ENCODE measurements at places on chromosomes 3 and 15.

- no peak for DNase-seq
Measured at GRCh38 chr3:198017090-198017489, 57.1 kb downstream of the LMLN start.

GRCh38 chr15:100060276-100060926, 281.4 kb downstream of the ADAMTS17 start:
- no peak for DNase-seq

- DNase-seq, result no peak
Measured at GRCh38 chr15:100688549-100689120, 86.2 kb downstream of the ASB7 start.

DNA sequence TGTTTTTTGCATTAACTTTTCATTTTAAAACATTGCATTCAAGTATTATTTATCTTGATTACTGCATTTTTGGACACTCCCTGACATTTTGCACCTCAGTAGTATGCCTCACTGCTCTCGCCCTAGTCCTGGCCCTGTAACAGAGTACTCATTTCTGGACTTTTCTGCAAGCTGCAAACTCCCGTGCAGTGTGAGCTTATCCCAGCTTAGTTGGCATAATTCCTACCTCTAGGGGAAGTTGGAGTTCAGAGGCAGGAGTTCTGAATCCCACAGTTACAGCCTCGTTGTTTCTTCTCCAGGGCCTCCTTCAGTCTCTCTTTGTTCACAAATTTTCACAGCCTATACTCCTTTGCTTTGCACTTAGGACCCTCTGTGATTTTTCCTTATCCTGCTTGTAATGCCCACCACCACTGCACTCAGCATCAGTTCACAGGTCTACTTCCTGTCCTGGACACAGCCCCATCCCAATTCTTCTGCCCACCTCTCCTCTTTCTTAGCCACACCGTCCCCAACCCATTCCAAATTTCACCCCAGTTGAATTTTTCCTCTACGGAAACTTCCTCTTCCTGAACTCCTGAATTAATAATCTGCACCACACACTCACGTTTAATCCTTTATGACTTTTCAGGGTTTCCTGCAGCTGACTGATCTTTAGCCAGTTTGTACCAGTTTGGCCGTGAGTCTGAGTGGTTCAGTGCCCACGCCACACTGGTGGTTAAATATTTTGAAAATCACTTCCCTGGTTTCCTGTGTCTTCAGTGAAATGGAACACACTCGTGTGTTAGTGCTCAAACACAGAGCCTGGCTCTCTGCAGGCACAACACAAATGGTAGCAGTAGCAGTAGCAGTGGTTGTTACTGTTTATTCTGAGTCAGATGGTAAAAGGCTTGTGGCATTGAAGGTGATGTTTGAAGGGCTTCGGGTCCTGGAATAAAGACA, 6.3 kb upstream of the CTSH start:
- no peak for DNase-seq

DNA sequence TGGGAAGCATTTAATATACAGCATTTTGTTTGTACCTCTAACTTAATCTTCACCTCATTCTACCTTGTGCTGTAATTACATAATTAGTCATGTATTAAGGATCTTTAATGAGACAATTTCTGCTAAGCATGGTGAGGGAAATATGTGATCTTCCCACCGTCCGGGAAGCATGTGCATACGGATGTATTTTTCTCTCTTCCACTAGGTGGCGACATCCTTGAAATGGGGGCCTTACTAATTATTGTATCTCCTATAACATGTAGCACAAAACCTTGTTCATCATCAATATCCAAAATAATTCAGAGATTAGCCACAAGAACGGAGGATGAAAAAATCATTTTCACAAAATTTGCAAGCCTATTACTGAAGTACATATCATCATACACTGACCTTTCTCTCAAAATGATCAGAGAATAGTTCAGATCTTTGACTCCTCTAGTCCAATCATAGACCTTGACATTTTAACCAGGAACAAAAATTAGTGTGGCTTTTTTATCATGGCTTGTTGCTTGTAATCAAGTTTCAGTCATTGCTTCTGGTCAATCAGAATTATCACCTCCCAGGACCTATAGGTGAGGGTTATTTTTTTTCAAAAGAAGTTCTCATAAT, 148.9 kb upstream of the GBE1 start:
- DNase-seq, result no peak

DNA sequence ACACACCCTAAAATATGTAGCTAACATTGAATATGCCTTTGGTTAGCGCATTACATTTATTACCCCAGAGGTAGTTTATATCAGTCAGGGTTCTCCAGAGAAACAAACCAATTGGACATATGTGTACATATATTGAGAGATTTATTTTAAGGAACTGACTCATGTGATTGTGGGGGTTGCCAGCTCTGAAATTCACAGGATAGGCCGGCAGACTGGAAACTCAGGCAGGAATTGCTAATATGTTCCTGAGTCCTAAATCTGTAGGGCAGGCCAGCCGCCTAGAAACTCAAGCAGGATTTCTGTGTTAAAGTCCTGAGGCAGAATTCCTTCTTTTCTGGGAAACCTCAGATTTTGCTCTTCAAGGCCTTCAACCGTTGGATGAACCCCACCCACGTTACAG, 189.7 kb downstream of the CDIN1 start:
- no peak for DNase-seq

GRCh38 chr15:89827829-89828228, 13.2 kb upstream of the ANPEP start:
- DNase-seq, result no peak

GRCh38 chr3:55711646-55712045, 224.5 kb upstream of the WNT5A start:
- DNase-seq, result no peak

- no peak for DNase-seq
Measured at GRCh38 chr15:80461356-80462095, 57.3 kb downstream of the ARNT2 start.

GRCh38 chr3:67819447-67819846, 165.0 kb upstream of the SUCLG2 start:
- DNase-seq, result no peak

DNA sequence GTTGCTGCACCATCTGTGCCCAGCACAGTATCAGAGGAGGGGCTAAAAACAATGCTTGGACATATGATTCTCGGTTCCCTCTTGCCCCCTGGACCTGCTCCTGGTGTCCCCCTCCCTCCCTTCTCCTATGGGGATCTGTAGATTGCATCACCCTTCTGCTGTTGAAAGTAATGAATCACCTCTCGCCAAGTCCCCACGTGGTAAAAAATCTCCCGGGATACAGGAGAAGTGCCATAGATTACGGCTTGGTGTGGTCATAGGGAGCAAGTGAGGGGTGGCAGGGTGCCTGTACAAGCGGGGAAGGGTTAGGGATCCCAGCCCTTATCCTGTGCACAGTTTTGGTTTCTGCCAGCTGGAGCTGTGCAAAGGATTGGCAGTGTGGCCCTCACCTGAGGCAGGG, 37.7 kb downstream of the AMOTL2 start:
- no peak for DNase-seq

DNA sequence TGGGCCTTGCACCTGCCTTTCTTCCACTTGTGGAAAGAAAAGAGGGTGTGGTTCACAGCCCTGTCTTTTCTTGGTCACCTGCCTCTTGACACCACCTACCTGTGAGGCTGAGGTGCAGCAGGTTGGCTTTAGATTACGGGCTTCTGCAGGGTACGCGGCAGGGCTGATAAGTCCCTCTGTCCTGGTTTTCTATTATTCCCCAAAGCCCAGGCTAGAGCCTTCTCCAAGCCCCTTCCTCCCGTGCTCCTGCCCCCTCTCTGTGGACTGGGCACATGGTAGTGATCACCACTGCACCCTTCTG, 44.8 kb upstream of the HACD2 start:
- DNase-seq, result no peak

DNA sequence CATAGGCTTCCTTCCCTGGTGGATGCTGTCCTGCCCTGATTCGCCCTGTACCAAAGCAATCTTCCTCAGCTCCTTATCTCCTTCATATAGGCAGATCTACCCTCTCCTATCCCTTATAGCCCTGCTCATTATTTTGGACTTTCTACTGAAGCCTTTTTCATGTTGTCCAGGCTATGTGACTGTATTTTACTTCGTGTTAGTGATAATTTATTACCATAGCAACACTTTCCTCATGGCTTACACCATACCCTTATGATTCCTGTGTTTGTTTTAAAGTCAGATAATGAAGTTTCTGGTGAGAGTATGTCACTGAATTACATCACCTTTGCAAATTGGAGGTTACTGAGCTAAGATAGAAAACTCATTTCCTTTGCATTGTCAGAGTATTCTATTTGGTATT, 352.6 kb downstream of the NLGN1 start:
- DNase-seq, result no peak

DNA sequence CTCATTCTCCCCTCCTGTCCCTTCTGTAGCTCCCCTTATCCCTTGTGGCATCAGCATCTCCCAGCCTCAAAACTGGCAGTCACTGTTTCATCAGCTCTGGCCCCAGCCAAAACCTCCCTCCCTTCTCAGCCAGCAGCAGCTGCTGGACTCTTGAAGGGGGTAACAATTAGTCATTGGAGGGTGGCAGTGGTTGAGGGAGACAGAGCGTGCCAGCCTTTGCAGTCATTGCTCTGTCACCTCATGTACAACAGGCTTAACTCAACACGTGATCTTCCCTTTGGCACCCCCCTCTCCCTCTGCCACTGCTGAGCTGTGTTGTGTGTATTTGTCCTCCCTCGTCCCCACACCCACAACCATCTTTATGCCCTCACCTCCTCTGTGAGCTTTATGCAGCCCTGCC, 28.2 kb downstream of the RBP2 start:
- no peak for DNase-seq

DNA sequence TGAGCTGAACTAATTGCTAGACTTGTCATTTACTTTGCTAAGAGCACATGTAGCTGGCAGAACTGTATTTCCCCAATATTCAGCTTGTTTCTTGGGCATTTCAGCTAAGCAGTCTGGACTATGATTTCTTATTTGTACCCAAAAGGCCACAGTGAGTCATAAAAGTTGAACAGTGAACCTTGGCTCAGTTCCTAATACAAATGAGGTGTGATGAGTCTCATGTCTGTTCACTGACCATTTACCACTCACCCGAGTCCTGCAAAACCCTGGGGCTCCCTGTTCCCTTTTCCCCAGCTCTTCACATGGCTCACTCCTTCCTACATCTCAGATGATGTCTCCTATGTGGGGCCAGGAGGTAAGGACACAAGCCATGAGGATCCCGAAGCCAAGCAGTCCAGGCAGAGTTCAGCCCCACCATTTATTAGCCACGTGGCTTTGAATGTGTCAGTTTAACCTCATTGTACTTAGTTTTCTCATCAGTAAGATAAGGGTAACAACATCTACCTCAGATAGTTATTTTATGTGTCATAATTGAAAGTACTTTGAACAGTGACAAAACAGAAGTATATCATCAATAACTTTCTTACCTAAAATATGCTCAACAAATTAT, 239.3 kb downstream of the IL5RA start:
- DNase-seq, result no peak

DNA sequence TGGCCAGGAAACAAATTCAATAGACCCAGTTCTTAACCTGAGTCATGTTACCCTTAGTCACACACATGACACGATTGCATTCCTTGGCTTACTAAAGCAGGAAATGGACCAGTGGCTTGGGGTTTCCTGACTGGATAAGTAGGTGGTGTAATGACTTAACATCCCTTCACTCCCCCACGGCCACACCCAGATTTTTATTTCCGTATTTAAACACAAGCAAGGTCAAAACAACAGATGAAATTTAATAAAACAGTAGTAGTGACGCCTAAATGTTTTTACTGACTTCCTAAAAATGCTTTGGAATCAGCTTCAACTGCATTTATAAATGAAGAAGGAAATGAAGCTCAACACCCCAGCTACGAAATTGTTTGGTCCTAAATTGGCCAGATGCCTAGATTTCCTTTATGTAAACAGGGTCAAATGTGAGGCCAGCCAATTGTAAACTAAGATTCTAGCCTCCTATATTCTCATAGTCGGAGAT, 324.3 kb downstream of the CHST2 start:
- no peak for DNase-seq

- no peak for DNase-seq
Measured at GRCh38 chr3:60274098-60274497, 977.2 kb downstream of the FHIT start.
